Activated T-cell treated with anti-CD3 and anti-CD28 coated beads, Interleukin-2, amount 50 U/mL, for 72 hours (primary cell): ENCODE measurements at places on chromosomes 2 and 18. TPM values are rescaled to one million over a fixed set of nuclear protein-coding genes. Genes with fewer than 3 reads are reported as not detected.

GRCh38 chr18:76979111-76979751 is 153.4 kb downstream of the MBP start:
- no peak for DNase-seq

CCDC121 gene
- 0.28 TPM for total RNA-seq

REL gene
- 81.0 TPM for total RNA-seq

G6PC2 gene
- total RNA-seq, result not detected

GRCh38 chr2:10863837-10864236 is 47.9 kb upstream of the KCNF1 start:
- no peak for DNase-seq

DNA sequence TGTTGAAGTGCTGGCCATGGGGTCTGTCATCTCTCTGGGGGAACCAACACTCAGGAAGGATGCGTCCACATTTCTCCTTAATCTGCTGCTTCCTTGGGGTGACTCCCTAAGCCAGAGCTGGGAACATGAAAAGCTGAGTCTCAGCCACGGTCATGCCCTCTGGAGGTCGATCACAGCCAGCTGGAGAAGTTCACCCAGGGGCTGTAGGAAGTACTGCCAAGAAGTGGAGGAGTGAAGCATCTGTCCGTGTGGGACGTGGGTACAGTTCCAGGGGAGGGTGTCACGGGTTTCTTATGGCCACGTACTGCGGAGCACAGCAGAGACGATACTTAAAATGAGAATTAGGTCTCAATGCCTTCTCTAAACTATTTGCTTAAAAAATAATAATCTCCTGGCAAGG is 42.4 kb upstream of the IGFBP2 start:
- DNase-seq, result no peak

DNA sequence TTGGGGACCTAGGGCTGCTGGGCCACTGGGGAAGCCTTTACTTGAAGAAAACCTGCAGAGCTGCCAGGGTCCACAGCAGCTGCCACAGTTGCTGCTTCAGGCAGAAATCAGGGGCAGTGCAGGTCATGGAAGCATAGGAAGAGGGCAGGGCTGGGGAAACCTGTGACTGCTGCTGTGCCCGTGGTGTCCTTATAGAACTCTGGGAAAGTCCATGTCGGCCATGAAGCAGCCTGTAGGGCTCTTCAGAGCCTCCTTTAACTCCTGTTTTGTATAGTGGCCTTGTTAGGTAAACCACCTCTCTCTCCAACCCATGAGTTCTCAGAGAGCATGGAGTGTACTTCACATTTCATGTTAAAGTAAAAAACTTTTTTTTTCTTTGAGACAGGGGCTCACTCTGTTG is 62.1 kb downstream of the SMAD4 start:
- no peak for DNase-seq

GRCh38 chr2:143193121-143193520 is 63.9 kb downstream of the ARHGAP15 start:
- no peak for DNase-seq

CREG2 gene
- total RNA-seq, result not detected
